ENCODE measurements at places on chromosomes 16 and 17.

DNA sequence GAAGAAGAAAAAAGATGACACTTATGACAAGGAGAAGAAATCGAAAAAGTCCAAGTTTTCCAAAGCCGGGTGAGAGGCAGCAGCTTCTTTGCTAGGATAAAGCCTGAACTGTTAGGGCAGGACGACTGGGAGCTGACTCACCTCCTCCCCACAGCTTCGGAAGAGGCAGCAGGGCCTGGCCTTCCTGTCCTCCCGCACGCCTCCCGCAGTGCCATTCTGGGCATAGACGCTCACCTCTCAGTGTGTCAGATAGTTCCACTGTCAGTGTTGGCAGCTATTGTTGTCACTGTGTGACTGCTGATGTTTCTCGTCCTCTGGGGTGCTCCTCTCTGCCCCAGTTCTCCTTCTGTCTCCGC is 12.6 kb downstream of the UBN1 start:
- DNase-seq: no peak

- DNase-seq: peak; percentile 28
These were observed 12.1 kb upstream of the ZFHX3 start for GRCh38 chr16:73059779-73060615.

DNA sequence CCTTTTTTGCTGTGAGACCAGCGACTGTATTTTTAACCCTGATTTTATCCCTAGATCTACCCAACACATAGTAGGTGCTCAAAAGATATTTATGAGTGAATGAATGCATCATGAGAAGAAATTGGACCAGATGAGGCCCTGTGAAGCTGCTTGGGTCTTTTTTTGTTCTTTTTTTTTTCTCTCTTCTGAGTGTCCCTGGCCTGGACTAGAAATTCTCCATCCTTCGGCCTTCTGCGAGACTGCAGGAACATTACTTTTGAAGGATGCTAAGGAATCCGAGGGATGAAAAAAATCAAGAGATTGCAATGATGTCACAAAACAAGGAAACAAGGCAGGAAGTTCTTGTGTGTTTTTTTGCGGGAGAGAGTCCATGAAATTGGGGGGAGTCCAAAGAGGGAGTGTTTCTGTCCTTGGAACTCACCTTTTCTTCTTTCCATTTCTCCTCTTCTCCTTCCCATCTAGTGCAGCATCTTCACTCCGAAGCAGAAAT is 560 bp upstream of the RUSF1 start:
- no peak for DNase-seq

DNA sequence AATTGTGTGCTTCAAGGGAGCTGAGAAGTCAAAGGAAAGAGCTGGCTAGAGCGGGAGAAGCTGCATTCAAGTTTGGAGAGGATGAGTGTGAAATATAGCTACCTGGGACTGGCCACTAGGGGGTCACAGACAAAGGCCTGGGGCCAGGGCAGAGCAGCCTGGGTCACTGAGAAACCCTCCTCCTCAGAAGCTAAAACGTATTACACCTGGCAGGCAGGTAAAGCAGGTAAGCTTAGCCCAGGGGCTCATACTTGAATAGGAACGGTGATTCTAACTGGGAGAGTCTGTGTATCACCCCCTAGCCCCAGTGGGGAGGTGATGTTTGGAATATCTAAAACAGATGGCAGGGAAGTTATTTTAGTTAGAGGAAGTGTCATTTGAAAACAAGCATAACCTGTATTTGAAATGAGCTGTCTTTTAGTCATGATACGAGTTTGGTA is 6.8 kb downstream of the KRT37 start:
- DNase-seq: no peak

- DNase-seq: no peak
These were observed 72.2 kb upstream of the MPHOSPH6 start for GRCh38 chr16:82242201-82242600.

DNA sequence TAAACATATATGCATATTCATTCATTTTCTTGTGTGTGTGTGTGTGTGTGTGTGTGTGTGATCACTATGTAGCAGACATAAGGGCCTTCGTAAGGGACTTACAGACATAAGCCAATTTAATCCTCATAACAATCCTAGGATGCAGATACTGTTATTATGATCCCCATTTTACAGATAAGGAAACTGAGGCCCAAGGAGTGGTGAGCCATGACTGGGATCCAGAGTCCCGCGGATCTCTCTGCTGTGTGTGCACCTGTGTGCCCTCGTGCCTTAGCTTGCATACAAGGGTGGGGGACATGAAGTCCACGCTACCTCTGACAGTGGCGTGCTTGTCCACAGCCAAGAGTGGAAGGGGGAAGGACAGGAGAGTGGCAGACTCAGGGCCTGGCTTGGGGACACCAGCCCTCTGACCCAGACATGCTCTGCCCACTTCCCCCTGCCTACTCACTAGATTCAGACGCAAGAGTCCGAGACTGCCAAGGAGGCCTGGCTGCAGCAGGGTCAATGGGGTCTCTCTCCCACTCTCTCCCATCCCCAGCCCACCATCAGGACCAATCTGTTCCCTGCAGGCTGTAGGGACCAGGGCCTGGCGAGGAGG is 9.8 kb upstream of the SMTNL2 start:
- DNase-seq: no peak

DNA sequence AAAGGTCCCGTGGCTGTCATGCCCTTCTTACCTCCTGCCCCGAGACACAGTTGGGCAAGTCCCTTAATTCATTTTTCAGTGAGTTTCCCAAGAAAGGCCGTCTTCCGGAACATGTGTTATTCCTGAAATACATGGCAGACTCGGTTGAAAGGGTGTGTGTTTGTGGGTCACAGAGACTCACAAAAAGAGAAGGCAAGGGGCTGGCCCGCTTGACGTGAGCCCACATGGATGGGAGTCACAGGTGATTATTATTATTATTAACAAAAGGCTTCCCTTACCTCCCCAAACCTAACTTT is 34.1 kb upstream of the CCR7 start:
- DNase-seq: no peak

GRCh38 chr16:50288026-50288425 is 21.7 kb downstream of the ADCY7 start:
- DNase-seq: no peak

DNA sequence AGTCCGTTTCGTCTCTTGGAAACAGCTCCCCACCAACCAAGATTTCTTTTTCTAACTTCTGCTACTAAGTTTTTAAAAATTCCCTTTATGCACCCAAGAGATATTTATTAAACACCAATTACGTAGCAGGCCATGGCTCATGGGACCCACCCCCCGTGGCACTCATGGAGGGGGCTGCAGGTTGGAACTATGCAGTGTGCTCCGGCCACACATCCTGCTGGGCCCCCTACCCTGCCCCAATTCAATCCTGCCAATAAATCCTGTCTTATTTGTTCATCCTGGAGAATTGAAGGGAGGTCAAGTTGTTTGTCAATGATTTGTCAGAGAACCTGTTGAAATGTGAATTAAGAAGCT is 48.2 kb downstream of the IL21R start:
- no peak for DNase-seq

GRCh38 chr17:55865072-55865762 is 114.4 kb downstream of the PCTP start:
- no peak for DNase-seq
